NCI-H1417 treated with DMSO at 0.1 percent for 48 hours (cell line): ENCODE measurements at places on chromosomes 6 and 20.

GRCh38 chr20:63554361-63555278, 661 bp downstream of the FNDC11 start:
- no peak for DNase-seq

DNA sequence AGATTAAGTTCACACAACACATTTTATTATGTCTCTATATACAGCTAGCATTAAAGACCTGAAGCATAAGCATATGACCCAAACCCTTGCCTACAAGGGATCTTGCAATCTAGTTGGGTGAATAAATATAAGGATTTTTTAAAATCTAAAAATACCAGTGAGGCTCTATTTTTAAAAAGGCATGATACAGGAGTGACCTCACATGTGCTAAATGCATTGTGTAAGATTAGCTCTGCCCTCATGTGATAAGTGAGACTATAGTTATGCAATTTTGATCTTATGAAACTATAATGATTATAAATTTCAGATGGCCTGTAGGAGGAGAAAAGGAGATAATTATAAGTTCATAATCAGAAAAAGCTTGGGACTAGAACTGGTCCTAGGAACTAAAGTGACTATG, 451.0 kb upstream of the MAN1A1 start:
- no peak for DNase-seq

- DNase-seq, result no peak
These were observed 15.4 kb upstream of the STMND1 start for GRCh38 chr6:17086469-17086868.

- DNase-seq, result no peak
These were observed 395 bp downstream of the NELFE start for GRCh38 chr6:31958412-31958740.
